NCI-H2171 (cell line): ENCODE measurements at places on chromosomes 7 and 10.
A peak's percentile ranks its signal among the peaks of the same experiment; 100 is the strongest.

GRCh38 chr10:49076319-49076718, 39.0 kb downstream of the VSTM4 start:
- no peak for DNase-seq

- DNase-seq: no peak
Measured at GRCh38 chr10:104424719-104425118, 71.1 kb downstream of the CFAP58 start.

DNA sequence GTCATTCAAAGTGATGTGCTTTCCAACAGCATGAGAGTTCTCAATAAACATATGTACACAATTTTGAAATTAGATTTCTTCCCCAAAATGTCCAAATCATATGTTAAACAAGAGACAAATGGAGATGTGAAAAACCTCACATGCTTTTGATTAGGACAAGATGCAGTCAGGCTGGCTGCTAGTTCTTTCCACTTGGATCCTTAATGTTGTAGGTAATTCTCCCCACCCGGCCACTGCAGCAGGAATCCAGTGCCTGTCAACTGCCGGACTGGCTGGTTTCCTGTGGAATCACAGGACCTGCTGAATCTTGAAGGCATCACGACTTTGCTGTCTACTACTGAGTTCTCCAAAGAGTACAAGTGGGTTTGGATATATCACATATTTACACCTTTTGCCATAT, 138.6 kb upstream of the AKR1E2 start:
- DNase-seq: no peak

DNA sequence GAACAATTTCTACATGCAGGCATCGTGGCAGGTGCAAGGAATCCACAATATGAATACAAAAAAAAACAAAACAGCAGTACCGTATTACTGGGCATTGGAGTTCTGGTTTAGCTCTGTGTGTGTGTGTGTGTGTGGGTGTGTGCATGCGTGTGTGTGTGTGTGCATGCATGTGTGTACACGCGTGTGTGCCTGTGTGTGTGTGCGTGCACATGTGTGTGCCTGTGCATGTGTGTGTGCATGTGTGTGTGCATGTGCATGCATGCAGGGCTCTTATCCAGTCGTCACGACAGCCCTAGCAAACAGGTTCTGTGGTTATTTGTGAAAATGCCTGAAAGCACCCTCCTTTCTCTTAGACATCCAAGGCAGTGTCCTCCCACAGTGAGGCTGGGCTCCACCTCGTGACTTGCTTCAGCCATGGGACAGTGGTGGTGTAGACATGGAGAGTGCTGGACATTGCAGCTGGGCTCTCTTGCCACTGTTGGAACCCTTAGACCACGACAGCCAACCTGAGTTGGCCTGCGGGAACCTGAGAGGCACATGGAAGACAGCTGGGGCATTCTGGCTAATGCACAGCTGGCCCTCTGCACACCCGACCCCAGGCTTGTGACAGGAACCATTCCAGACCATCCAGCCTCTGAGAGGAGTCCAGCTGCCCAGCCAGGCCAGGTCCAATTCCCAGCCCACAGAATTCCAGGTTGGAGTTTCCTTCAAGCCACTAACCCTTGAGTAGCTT, 173.4 kb upstream of the SHH start:
- no peak for DNase-seq

DNA sequence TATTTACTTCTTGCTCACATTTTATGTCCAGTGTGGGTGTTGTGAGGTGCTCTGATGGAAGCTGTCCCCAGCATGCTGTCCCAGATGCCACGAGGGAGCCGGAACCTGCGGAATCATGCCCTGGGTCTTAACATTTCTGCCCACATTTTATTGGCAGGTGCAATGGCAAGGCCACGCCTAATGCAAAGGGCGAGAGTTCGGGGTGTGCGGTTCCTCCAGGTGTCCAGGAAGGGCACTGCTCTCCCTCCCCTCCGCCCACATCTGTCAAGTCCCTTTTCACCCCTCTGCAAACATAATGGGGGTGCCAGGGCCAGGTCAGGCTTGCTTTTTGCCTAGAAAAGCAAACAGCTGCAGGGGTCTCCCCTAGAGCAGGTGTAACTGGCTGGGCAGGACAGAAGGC, 16.4 kb downstream of the PDAP1 start:
- DNase-seq: no peak

DNA sequence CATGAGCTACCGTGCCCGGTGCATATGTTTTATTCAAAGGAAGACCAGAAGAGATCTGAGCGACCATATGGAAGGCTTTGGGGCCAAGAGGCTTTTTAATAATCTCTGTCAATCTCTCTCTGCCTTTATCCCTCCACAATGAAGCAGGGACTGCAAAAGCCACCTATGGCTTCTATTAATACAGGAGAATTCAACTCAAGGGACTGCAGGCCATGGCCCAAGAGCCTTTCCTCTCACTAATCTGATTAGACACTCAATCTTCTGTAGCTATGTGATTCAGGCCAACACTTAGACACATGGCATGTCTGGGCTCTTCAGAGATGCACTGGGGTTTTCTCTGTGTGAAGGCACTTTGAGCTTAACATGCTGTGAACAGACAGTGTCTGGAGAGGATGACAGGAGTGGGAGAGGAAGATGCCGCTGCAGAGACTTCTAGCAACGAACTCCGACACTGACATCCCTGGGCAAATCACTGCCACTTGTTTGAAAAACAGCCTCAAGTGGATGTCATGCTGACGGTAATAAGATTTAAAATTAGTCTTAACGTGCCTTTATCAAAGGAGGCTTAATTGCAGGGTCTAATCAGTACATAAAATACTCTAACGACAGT, 114.4 kb upstream of the AOAH start:
- no peak for DNase-seq

GRCh38 chr10:53479365-53479764, 706.8 kb upstream of the MBL2 start:
- no peak for DNase-seq

- no peak for DNase-seq
Measured at GRCh38 chr10:96613576-96613975, 26.8 kb upstream of the TM9SF3 start.

DNA sequence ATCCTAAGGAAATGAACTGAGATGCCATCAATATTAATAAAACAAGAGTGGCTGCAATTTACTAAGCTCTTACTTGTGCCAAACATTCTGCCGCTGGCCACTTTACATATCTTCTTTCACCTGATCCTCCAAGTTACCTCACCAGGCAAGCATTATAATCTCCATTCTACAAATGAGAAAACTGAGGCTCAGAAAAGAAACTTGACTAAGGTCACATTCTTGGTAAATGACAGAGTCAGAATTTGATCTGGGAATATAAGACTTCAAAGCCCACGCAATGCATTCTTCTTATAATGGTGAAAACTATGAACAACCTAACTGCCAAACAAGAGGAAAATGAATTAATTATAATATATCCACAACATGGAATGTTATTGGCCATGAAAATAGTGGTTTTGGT, 46.1 kb upstream of the SMNDC1 start:
- DNase-seq: no peak

GRCh38 chr7:107700570-107700969, 39.9 kb downstream of the SLC26A4 start:
- no peak for DNase-seq

DNA sequence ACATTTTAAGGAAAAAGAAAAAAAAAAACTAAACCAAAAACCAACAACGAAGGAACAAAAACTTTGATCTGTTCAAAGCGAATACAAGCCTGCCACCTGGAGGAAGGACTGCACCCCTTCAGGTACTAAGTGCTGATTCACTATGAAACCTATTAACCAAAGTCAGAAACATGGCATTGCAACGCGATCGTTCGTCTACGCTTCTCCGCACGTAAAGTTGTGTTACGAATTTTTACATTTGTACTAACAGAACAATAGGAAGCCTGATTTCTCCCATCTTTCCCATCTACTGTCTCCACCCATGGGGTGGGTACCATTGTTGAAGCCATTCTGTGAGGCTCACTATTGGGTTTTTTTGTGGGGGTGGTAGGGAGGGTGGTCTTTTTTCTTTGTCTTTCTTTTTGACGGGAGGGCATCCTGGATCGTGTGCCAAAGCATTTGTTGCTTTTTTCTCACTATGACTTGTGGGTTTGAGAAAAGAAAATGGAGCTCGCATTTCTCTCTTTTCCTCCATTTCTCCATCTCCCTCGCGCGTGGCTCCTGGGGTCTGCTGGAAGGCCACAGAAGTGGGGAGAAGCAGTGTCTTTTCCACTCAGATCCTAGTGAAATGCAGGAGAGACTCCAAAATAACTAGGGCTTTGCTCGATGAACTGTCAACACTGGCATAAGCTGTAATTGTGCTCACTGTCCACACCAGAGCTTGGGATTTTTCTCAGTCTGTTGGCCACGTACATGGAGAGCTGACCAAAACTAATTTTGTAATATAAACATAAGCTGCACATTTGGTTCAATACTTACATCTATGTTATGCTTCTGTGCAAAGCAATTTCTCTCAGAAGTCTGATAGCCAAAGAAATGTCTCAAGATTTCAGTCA, 100.9 kb upstream of the YAE1 start:
- peak; percentile 52 for DNase-seq

DNA sequence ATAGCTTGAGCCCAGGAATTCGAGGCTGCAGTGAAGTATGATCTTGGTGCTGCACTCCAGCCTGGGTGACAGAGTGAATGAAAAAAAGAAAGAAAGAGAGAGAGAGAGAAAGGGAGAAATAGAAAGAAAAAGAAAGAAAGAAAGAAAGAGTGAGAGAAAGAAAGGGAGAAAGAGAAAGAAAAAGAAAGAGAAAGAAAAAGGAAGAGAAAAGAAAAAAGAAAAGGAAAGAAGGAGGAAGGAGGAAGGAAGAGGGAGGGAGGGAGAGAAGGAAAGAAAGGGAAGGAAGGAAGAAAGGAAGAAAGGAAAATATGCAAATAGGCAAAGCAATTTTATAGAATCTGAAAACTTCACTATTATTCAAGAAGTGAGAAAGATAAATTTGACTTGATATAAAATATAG, 24.5 kb upstream of the JCAD start:
- DNase-seq: no peak

- no peak for DNase-seq
Measured at GRCh38 chr10:58385784-58386112, 538 bp downstream of the TFAM start.

DNA sequence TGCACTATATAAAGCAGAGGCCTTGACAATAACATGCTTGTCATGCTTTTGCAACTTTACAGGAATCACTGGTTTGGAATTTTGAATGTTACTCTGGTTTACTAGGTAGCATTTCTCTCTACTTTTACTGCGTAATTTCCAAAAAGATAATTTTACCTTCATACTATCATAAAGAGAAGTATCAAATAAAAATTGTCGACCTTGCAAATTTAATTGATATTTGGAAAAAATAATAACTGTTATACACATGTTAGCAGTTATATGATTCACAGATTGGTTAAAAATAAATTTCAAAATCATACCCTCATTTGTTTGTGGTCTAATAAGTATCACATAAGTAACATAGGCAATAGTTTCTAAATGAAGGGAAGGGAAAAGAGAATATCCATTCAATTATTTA, 228.5 kb upstream of the CACNA2D1 start:
- DNase-seq: no peak
